Sigmoid colon (tissue), 7 donors: ENCODE measurements at places on chromosomes 5 and 9.

DNA sequence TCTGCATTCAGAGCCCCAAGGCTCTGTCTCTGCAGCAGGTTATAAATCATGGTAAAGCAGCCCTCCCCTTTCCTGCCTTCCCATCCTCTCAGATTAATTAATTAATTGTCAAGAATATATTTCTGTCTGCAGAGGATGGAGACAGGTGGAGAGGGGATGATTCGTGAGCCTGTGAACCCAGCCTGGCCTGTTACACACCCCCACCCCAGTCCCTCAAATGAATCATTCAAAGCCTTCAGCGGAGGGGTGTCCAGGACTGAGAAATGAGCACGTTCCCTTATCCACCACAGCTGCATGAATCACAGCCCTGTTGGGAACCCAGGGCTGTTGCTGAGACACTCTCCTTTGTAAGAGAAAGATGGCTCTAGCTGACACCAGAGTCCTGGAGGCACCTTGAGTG lies 56.0 kb downstream of the NIPAL4 start:
- DNase-seq: no peak

DNA sequence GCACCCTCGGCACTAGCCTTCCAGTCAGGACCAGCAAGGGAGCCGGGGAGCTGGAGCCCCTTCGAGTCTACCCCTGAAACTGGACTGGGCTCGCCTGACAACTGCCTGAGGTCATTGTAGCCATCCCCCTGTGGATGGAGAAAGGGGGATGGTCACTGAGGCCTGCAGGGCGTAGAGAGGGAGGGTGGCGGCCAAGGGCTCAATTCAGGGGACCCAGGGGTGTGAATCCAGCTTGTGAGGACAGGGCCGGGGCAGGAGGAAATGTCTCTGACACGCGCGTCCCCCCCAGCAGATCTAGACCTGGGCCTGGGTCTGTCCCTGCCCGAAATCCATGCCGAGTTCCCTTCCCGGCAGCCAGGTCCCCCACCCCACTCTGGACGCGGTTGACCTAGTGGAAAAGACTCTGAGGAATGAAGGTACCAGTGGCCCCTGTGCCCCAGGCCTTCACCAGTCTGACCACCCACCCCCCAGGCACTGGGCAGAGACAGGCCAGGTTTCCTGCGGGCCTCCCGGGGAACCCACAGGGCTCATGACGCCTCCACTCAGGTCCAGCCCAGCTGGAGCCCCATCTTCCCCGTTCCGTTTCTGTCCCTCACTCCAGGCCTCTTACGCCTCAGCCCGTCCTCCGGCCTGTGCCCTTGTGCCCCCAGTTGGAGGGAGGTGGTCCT lies 805 bp downstream of the SLC34A3 start:
- DNase-seq: no peak

DNA sequence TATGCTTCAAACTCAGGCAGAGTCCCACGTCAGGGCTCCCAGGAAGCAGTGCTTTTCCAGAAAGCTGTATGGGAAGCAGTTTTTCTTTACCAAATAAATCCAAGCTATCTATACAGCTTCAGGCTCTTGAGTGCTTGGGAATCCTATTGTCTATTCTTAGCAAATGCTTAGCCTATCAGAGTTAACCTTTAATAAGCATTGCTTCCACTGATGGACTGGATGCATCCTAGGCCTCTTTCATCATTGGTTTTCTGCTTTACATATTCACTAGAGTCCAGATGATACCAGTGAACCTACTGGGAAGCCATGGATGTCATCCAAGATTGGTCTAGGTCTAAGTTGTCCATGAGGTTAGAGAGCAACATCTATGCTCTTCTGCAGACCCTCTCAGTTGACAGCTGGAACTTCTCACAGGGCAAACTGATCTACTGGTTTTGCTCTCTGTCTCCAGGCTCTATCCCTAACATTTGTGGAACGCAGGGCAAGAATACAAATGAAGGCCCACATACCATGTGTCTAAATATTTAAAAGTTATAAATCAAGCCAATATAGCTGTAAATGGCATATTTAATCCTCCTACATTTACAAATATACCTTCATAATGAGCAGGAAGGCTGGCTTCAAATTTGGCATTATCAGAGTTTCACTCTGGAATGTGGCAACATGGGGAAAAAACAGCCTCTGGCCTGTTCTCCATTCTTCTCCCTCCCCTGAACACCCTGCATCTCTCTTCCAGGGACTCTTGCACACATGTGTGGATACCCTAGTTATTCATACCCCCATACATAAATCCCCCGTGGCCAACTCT lies 49.8 kb upstream of the PLPP1 start:
- DNase-seq: no peak

- DNase-seq: no peak
Measured at GRCh38 chr5:3281366-3281765, 314.3 kb upstream of the IRX1 start.

GRCh38 chr5:10808347-10809226 lies 47.6 kb upstream of the DAP start:
- DNase-seq: no peak

GRCh38 chr5:153486771-153487170 lies 3.7 kb upstream of the GRIA1 start:
- no peak for DNase-seq

DNA sequence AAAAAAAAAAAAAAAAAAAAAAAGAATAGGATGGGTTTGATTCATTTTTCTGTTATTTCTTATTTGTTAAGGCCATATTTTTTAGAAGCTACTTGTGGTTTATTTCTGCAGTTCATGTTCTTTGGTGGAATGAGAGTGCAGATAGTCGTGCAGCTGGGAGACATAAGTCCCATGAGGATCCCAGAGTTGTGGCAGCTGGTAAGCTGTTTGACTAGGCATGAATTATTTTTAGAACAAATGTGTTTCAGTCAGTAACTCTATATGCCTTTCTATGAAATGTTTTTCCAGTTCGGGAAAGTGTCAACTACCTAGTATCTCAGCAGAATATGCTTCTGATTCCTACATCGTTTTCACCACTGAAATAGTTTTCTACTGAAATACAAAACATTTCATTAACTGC lies 5.0 kb upstream of the NIPSNAP3B start:
- no peak for DNase-seq

- peak; percentile 88 for DNase-seq
Measured at GRCh38 chr5:136028782-136029742, at the start of gene TGFBI. TSS of gene TGFBI (plus strand) at chr5:136028988. CDS start at chr5:136029056, 68 bp downstream.

GRCh38 chr9:105236261-105236660 lies 8.2 kb upstream of the SLC44A1 start:
- DNase-seq: no peak

- DNase-seq: no peak
Measured at GRCh38 chr9:88742905-88743304, 207.9 kb downstream of the NXNL2 start.

DNA sequence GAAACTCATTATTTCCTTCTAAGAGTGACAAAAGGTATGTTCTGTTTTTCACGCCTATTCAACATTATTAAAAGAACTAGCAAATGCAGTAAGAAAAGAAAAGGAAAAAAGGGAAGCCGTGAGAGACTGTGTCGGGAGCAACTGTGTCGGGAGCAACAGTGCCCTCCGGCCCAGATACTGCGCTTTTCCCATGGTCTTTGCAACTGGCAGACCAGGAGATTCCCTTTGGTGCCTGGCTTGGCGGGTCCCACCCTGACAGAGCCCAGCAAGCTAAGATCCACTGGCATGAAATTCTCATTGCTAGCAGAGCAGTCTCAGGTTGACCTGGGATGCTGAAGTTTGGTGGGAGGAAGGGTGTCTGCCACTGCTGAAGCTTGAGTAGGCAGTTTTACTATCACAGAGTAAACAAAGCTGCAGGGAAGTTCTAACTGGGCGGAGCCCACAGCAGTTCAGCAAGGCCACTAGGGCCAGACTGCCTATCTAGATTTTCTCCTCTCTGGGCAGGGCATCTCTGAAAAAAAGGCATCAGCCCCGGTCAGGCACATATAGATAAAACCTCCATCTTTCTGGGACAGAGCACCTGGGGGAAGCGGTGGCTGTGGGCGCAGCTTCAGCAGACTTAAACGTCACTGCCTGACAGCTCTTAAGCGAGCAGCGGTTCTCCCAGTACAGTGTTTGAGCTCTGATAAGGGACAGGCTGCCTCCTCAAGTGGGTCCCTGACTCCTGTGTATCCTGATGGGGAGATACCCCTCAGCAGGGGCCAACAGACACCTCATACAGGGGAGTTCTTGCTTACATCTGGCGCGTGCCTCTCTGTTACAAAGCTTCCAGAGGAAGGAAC lies 1237.4 kb upstream of the CDH18 start:
- no peak for DNase-seq

- no peak for DNase-seq
Measured at GRCh38 chr5:34534523-34535103, 121.5 kb upstream of the RAI14 start.

DNA sequence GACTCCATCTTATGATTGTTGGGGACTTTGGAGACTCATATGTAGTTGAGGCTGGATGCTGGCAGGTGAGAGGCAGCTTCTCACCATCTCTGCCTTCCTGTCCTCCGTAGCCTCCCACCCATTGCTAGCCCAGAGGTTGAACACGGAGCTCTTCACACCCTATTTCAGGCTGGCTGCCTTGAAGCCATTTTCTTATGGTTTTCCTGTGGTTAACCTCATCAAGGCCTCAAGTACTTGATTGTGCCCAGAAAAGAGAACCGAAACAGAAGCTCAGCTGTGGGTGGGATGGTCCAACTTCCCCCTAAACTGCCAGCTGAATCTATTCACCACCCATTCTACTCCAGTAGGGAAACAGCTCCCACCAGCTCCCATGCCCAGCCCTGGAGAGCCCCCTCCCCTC lies 102.9 kb downstream of the LIFR start:
- DNase-seq: no peak

- no peak for DNase-seq
Measured at GRCh38 chr9:88995200-88995577, 3.9 kb downstream of the S1PR3 start.

DNA sequence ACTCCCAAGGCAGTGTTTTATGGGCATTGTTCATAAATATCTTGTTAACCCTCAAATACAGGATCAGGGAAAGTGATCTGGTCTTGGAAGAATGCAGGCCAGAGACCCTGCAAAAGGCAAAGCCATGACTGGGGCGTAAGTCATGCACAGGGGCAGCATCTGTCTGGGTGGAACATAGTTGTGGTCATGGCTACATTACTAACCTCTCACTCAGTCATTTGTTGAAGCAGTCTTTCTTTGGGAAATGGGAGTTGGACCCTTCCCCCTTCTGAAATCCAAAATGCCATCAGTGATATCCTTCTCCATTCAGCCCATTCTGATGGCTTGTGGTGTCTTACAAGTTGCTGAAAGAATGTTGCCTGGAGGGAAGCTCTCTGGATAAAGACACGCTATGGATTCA lies 68.1 kb downstream of the GDNF start:
- no peak for DNase-seq

DNA sequence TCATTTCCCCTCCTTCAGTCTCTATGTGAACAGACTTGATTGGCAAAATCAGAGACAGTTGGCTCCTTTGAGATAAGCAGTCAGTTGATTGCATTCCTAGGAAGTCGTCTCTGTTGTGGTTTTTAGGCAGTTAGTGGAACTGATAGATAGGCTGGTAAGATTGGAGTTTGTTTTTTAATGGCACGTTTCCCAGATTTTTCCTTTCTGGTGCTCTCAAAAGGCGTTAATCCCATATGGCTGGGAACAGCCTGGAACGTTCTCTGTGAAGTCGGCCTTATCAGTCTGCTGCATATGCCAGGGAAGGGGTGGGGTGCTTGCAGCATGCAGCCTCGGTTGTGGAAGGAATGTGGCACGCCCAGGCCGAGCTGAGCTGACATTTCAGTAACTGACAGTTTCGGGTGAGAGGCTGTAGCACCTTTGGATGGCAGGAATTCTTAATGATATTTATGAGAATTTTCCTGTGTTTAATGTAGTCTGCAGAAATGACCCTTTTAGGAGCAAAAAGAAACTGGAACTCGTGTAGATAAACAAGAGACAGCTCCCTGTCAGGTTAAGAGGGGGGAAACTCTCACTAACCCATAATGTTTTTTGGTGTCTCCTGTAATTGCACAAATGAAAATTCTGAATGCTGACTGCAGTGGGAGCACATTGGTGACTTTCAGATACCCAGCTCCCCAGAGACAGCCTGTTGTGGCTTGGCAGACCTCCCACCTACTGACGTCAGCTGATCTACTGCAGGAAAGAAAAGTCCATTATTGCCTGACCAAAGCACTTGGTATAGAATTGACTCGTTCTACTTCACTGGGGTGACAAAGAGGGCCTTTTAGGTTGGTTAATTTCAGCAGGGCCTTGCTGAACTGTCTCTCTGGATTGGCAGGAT lies 6.3 kb downstream of the SPTAN1 start:
- DNase-seq: peak; percentile 94

DNA sequence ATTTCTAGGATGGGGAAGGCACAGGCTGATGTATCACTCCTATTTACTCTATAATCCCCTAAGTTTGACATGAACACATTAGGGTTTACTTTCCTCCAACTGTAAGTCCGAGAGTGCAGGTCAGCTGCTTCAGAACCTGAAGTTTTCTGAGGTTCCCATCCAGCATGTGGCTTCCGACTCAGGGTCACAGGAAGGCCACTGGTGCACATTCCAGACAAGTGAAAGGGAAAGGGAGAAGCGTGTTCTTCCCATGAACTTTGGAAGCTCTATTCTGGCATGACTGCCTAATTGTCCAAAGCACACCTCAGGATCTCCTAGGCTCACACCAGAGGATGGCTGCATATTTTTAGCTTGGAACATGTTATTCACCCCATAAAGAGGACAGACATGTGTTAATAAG lies 602.6 kb downstream of the SEMA5A start:
- no peak for DNase-seq

GRCh38 chr5:142777099-142777498 lies 6.9 kb downstream of the ARHGAP26 start:
- DNase-seq: no peak

DNA sequence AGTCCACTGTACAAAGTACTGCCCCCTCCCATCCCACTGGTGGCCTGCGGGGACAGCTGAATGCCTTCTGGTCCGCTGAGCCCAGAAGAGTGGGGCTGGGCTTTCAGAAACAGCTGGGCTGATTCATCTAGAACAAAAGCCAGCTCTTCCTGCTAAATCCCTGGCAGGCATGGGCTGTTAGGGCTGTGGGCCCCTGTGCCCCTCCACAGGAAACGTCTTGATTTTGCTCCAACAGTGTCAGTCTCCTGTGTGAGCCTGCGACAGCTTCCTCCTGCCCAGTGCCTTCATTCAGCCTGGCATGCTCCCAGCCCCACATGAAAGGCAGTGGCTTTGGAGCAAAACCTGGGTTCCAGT lies 6.9 kb upstream of the GSN start:
- peak; percentile 72 for DNase-seq

GRCh38 chr9:95459178-95459577 lies 57.6 kb downstream of the PTCH1 start:
- DNase-seq: peak; percentile 88

GRCh38 chr5:149265068-149265465 lies 6.6 kb upstream of the AFAP1L1 start:
- DNase-seq: no peak

DNA sequence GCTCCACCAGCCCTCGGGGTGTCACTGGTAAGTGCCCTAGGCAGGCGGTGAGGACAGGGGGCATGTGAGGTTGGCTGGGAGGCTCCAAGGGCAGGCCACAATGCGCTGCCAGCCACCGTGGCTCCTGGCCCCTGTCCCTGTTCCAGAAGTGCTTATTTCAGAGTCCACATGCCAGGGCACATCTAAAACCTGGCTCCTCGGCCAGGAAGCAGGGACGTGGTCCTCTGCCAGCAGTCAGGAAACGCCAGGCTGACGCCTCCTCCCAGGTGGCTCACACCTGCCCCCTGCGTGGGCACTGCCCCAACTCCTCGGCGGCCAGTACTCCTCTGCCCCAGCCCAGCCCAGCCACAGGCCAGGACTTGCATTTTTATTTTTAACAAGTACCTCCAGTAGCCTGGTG lies 68.5 kb downstream of the SECISBP2 start:
- no peak for DNase-seq

- DNase-seq: no peak
Measured at GRCh38 chr9:35653611-35654010, 2.9 kb upstream of the SIT1 start.

GRCh38 chr5:123124126-123124858 lies 35.3 kb downstream of the PRDM6 start:
- DNase-seq: no peak
